Breast epithelium (tissue), 4 donors: ENCODE measurements at places on chromosomes 4 and X. TPM values are rescaled to one million over a fixed set of nuclear protein-coding genes. Genes with fewer than 3 reads are reported as not detected.
A peak's percentile ranks its signal among the peaks of the same experiment; 100 is the strongest.

DNA sequence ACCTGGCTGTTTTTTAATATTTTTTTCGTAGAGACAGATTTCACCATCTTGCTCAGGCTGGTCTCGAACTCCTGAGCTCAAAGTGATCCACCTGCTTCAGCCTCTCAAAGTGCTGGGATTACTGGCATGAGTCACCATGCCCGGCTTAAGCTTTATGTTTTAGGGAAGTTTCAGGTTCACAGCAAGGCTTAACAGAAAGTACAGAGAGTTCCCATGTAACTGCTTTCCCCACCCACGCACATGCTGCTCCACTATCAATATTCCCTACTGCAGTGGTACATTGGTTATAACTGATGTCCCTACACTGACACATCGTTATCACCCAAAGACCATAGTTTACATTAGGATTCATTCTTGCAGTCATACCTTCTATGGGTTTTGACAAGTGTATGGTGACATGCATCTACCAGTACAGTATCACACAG lies 62.7 kb downstream of the PRPS1 start:
- DNase-seq = no peak

- no peak for DNase-seq
These were observed 996.1 kb upstream of the PABPC4L start for GRCh38 chr4:135197641-135198040.

- DNase-seq = no peak
These were observed 6.7 kb downstream of the SLC7A11 start for GRCh38 chr4:138235419-138235952.

DNA sequence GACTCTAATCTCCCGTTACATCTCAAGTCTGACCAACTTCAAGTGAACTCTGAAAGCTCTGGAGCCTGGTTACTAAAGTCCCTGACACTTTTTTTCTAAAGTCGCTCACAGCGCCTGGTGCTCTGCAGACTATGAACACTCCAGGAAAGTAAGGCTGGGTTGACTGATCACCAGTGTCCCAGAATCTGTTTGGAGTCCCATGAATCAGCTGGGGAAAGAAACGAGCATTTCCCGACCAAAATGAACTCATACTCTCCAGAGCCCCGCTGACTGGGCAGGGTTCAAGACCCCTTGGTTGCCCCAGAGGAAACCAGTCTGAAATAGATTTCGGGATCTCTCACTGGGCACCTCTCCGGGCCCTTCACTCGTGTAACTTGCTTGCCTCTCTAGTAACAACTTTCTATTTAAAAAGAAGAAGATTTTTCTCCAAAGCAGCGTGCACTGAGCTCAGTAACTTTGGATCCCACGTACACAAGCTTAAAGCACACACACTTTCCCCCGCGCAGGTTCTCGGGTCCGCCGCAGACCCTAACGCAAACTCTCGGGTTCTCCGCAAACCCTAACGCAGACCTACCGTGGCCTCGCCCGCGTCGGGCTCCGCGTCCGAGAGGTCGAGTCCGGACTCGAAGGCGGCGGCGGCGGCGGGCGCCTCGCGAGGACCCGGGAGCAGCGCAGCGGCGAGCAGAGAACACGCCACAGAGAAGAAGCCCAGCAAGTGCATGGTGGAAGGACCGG lies 964 bp downstream of the VEGFC start:
- DNase-seq = no peak

DNA sequence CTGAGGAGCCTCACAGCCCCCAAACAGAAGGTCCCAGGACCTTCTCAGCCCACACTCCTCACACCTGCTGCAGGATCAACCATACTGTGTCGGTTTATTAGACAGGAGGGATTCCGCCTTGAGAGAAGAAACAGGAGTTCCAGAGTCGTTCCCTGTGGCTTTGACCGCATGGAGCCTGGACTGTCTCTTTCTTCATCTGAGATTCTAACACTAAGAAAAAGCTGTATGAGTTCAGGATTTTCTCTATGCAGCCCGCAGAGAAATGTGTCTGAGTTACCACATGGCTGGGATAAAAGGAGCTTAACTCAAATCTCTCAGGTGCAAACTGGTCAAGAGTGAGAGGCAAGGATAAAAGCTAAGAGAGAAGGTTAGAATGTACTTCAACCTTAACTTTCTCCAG lies 126.7 kb downstream of the AFAP1 start:
- DNase-seq = no peak

DNA sequence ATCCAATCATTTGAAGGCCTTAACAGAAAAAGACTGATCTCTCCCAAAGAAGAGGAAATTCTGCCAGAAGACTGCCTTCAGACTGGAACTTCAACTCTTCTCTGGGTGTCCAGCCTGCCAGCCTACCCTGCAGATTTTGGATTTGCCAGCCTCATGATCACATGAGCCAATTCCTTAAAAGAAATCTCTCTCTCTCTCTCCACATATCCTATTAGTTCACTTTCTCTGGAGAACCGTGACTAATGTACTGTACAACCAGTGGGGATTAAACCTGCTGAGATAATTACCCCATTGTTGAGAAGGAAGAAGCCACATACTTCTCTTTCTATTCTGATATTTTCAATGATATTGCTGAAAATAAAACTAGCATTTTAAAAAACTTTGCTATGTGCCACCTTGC lies 711.3 kb upstream of the AMOT start:
- DNase-seq = no peak

- DNase-seq = no peak
These were observed 46.3 kb upstream of the ARHGEF6 start for GRCh38 chrX:136827026-136827425.

DNA sequence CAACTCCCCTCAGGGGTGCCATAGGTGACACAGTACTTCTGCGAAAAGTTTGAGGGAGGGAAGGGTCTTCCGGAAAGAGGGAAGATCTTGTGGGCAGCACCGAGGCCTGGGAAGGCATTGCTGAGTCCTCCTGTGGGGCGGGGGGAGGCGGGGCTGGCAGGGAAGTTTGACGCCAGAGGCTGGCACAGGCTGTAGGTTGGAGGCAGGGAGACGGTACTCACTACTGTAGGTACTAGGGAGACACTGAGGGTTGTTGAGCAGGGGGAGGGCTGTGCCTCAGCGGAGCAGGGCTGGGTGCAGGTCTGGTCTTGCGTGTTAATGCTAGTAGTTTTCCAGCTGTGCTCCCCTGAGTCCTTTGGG lies 23.3 kb upstream of the PSAPL1 start:
- DNase-seq = no peak

GRCh38 chr4:142312391-142312790 lies 533.7 kb downstream of the INPP4B start:
- DNase-seq = peak; percentile 24

Gene PPP1R2C
- total RNA-seq = not detected

Gene FMR1NB
- not detected for total RNA-seq
